ENCODE measurements at places on chromosomes 7 and 10.

GRCh38 chr7:1673581-1674118 lies 3.6 kb downstream of the ELFN1 start:
- no peak for DNase-seq

- peak; percentile 41 for DNase-seq
Measured at GRCh38 chr10:131726076-131726880, 174.5 kb upstream of the PPP2R2D start.

GRCh38 chr10:123391275-123392028 lies 237.2 kb downstream of the BUB3 start:
- DNase-seq = no peak

GRCh38 chr10:110829721-110830410 lies 41.9 kb upstream of the PDCD4 start:
- no peak for DNase-seq

DNA sequence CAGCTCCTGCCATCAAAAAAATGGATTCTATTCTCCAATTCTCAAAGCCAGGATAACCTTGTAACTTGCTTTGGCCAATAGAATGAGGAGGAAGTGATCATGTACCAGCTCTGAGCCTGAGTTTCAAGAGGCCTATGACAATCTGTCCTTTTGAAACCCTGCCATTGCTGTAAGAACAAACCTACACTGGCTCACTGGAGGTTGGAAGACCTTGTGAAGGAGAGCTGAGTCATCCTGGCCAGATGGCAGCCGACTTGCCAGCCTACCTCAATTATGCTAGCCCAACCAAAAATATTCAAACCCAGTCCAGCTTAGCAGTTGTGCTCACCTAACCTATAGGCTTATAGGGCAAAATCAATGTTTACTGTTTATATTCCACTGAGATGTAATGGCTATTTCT lies 93.0 kb downstream of the HGF start:
- DNase-seq = no peak

GRCh38 chr10:124827474-124827873 lies 25.9 kb downstream of the ABRAXAS2 start:
- DNase-seq = peak; percentile 8

- peak; percentile 90 for DNase-seq
Measured at GRCh38 chr10:79068562-79069324, at the start of gene ZMIZ1. Gene ZMIZ1 (plus strand): TSS chr10:79068966. CDS start chr10:79201633, 132,667 bp downstream.

DNA sequence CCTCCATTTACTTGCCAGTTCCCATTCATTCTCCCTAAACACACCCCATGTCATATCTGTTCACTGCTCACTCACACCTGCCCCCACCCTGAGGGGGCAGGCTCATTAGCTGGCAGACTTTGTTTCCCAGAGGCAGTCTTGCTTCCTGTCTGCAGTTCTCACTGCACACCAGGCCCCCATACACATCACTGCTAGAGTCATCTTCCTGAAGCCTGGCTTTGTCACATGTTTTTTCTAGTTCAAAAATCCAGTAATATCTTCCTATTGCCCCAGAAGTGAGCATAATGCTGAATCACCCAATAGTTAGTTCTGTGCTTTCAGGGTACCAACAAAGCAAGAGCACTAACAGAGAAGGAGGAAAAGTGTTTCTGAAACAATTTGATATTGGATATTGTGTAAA lies 1.9 kb downstream of the LRRC72 start:
- DNase-seq = no peak

DNA sequence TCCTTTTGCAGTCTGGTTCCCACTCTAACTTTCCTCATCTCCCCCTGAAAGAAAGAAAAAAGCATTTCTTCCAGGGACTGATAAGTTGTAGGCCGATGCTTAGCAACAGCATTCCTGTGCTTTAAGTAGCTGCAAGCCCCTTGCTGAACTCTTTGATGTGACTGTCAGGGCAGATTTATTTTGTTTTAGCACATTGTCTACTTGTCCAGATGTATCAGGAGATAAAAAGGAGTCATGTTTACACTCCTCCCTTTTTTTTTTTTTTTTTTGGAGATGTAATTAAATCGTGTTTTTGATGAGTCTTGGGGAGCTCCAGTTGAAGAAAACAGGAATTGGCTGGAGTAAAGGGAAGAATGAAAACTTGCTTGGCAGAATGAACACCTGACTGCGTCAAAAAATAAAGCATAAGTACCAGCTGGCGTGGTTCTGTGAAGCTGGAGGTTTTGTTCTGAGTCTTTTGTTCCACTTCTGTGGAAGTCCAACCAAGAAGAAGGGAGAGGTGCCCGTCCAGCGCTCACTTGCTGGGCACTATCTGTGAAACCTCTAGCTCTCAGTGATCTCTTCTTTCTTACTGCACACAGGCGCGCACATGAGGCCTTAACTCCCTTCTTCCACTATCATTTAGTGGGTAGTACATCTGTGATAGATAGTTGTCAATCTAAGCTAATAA lies 871.7 kb downstream of the LRMDA start:
- peak; percentile 12 for DNase-seq

DNA sequence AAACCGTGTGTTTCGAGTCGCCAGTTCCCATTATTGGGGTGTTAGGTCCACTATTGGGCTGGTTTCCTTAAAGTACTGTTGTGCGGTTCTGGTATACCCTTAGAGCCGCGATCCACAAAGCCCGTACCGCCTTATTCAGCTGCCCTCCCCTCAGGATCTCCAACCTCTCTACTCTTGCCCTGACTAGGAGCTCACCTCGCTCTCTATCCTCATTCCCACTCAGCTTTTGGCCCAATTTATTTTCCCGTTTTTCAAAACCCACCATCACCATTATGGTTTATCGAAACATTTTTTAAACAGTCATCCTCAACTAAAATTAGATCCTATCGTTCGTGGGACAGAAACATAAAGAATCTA lies 461 bp upstream of the ETV1 start:
- peak; percentile 62 for DNase-seq

- DNase-seq = peak; percentile 13
Measured at GRCh38 chr7:37315772-37316715, 132.6 kb downstream of the ELMO1 start.

DNA sequence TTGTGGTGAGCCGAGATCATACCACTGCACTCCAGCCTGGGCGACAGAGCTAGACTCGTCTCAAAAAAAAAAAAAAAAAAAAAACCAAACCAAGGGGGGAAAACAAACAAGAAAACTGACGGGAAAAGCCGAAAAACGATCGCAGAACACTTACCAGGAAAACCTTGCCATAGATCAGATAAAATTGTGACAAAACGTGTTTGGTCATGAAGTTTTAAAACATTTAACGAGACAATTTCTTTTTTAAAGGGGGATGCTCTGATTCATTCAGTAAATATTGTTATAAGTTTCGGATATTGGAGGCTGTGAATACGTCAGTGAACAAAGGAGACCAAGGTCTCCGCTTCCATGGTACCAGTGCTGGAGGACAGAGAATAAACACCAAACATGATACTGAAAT lies 77.3 kb downstream of the ARMC3 start:
- DNase-seq = no peak

DNA sequence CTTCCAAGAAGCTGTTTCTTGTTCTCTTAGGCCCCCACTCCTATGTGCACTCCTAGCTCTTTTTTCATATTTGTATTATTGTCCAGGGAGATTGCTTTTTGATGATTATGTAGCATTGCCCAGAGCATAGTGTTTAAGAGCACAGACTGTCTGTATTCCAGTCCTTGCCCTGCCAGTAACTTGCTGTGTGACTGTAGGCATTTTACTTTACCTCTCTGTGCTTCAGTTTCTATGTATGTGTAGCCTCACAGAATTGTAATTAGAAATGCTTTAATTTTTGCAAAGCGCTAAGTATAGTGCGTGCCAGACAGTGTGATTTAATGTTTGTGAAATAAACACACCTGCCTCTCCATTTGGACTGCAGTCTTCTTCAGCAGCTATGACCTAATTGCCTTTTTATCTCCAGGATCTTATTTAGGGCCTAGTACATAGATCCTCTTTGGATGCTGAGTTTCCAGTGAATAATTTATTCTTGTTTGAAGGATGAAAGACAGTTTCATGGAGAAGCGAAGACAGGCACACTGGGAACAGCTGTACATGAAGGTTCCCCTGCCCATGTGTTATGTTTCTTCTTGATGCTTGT lies 1.4 kb downstream of the SEC23IP start:
- no peak for DNase-seq

DNA sequence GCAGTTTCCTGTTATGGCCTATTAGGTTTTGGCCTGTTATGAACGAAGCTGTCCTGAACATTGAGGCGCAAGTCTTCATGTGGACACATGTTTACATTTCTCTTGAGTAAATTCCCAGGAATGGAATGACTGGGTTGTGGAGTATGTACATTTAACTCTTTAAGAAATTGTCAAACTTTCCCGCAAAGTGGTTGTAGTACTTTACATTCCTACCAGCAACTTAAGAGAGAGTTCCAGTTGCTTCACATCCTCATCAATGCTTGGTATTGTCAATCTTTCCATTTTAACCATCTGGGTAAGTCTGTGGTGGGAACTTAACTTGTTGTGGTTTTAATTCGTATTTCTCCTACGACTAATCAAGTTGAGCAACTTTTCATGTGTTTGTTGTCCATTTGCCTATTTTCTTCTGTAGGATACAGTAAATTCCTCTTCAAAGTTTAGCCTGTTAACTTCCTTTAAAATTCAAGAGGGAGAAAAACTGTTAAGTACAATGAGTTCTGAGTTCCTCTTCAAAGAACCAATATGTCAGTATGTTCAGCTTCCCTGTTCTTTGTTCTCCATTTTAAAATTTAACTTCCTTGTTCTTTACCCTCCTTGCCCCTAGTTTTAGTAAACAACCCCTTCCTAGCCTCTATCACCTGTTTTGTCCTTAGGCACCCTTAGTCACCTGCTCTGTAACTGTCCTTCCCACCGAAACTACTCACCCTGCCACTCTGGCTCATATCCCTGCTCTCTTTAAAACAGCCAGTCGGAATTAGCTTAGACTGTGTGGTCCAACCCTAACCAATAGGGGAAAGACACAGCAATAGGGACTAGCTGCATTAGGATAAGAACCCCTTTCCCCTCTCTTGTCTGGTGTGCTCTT lies 74.0 kb downstream of the FAM241B start:
- DNase-seq = no peak

DNA sequence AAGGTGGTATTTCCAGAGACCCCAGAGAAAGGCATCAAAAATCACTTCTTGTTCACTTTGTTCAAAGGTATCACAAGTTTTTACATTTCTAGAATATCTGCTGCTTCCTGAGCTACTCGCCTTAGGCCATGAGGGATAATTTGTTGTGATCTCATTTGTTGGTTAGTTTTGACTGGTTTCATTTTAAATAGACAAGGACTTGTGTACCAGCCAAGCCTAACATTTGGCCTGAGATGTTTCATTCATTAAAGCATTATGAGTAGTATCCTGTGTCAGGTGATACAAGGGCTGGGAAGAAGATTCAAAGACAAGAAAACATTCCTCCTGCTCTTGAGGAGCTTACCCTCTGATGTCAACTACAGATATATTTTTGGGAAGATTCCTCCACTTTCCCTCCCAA lies 170.3 kb upstream of the FAM171A1 start:
- DNase-seq = no peak

- no peak for DNase-seq
Measured at GRCh38 chr7:12211711-12212485, 804 bp downstream of the TMEM106B start.

DNA sequence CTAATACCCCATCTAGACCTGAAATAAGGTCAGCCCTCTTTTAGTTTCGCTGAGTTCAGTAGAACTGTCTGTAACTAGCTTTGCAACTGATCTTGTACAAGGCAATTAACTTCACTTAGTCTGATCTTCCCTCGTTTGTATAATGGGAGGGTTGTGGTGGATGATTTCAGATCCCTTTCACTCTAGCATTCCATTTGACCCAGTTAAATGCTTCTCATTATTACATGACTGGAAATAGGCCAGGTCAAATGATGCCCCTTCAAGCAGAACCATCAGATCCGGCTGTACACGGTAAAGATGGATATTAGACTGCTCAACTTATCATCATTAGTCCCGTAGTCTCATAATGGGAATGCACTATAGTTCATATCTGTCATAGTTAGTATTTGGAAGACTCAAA lies 1009.0 kb downstream of the LRMDA start:
- DNase-seq = no peak

GRCh38 chr10:65142641-65143435 lies 1621.6 kb downstream of the REEP3 start:
- no peak for DNase-seq

DNA sequence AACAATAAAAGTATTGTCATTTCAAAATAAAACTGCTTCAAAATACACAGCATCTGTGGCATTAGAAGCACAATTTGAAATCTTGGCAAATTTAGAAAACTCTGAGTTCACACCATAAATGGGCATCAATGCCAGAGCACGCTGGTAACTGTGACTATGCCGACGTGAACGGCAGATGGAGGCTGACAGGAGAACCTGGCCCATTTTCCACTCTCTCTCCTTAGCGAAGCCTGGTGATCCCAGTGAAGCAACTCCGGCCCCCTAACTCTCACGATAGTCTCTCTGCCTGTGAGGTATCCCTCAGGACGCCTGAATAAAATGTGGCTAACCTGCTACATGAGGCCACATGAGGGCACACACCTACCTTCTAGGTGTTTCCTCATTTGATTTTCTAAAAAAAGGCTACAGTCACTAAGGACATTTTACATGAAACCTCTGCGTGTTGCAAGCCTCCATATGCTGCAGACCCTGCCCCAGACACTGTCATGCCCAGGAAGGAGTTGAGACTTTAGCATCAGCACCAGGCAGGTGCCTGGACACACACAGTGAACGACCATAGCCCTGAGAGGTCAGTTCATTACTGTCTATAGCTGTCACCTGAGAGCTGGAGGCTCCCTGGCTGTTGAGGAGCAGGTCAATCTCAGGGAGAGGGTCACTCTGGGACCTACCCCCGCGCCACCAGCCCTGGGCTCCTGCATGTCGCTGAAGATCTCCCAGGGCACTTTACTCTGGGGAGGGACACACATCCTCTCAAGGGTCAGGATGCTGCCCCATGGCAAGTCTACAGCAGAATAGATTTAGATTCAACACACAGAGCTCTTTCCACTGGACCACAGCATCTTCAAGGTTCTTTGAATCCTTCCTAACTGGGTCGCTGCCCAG lies 62.9 kb upstream of the CAMK2B start:
- no peak for DNase-seq

DNA sequence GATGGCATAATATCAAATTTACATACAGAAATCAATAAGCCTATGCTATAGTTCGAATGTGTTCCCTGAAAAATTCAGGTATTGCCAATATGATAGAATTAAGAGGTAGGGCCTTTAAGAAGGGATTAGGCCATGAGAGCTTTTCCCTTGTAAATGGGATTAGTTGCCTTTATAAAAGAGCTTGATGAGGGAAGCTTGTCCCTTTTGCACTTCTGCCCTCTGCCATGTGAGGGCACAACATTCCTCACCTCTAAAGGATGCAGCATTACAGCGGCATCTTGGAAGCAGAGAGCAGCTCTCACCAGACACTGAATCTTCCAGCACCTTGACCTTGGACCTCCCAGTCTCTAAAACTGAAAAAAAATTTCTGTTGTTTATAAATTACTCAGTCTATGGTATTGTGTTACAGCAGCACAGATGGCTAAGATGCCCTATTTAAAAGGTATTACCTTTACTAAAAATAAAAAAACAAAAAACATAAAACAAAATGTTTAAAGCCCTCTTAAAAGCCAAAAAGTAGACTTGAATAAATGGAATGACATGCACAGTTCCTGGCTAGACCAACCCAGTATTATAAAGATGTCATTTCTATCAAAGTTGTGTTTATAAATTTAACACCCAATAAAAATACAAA lies 909.6 kb downstream of the REEP3 start:
- DNase-seq = no peak

- DNase-seq = no peak
Measured at GRCh38 chr7:78350391-78350790, 551.8 kb downstream of the PHTF2 start.

Measured in skin of body (tissue), 3 donors.